ENCODE measurements at places on chromosomes 6 and 20.
A peak's percentile ranks its signal among the peaks of the same experiment; 100 is the strongest.

DNA sequence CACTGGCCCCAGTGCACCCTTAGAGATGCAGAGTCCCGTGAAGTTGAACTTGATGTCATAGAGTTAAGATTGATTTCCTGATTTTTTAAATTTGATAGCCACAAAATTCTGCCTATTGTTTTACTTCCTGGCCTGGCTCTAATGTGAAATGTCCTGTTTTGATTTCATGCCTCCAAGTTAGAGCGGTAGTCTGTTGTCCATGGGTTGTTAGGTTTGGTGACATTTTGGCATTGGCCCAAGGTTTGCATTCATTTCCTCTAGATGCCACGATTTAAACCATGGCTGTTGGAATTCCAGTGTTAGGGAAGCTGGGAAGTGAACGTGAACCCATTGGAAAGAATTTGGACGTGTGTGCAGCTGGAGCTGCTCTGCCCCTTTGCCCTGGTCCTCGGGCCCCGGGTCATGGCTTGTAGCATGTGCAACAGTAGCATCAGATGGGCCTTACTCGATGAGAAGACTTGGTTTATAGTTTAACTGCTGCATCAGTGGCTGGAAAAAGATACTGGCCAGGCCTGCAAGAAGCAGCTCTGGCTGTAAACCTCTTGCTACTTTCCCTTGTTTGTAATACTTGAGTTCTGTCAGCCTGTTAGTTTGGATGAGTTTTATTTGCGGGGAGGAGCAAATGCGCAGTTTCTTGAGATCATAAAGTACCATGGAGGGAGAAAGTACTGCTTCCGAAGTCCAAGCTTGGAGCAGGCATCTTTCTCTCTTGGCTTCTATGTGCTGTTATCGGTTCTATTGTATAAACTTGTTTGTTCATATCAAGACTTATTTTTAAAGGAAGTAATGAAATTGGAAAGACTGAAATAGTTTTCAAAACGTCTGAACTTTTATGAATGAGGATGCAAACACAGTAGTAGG, 121.4 kb upstream of the CLDN20 start:
- no peak for DNase-seq

DNA sequence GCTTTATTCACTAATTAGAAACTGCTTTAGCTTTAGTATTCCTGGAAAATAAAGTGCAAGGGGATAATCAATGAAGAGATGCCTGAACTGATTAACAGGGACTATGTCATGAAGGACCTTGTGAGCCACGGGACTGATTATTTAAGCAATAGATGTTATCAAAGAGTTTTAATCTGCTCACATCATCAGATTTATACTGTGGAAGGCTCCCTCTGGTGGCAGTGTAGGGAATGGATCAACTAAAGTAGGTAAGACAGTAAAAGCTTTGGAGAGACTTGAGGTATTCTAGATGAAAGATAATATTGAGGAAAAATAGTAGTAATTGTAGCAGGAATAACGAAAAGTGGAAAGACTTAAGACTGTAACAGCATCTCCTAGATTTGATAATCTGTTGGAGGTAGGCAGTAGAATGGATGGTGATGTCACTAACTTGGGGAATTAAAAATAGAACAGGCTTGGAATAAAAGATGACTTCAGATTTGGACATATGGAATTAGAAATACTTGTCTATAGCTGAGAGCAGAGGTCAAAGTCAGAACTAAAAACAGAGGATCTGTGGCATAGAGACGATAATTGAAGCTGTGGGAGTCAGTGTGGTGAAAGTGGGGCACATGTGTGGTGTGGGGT, 80.3 kb upstream of the HTR1E start:
- no peak for DNase-seq

DNA sequence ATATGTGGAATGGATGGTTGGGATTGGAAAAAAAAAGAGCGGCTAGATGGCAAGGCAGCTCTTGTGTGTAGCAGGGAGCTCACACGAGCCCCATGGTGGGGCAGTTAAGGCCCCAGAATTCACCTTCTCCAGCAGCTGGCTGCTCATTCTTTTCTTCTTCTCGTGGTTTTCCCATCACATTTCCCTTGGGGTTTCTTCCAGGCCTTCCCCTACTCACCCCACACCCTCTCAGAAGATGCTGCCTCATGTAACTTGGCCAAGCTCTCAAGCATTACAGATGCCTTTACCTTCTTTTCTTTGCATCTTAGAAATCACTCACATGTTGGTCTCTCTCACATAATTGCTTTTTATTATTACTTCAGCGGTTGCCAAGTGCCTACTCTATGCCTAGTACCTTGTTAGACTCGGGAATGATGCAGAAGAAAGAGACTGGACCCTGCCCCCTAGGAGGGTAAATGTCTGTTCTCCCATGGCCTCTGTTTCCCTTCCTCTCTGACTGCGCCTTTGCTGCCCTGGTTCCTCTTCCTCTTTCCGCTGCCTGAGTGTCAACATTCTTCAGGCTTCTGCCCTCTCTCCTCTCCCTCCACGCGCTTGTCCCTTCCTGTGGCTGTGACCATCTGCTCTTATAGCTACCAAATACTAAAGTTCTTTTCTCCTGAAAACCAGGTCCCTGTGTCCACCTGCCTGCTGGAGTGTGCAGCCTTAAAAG, 28.6 kb downstream of the PPARD start:
- DNase-seq: no peak

DNA sequence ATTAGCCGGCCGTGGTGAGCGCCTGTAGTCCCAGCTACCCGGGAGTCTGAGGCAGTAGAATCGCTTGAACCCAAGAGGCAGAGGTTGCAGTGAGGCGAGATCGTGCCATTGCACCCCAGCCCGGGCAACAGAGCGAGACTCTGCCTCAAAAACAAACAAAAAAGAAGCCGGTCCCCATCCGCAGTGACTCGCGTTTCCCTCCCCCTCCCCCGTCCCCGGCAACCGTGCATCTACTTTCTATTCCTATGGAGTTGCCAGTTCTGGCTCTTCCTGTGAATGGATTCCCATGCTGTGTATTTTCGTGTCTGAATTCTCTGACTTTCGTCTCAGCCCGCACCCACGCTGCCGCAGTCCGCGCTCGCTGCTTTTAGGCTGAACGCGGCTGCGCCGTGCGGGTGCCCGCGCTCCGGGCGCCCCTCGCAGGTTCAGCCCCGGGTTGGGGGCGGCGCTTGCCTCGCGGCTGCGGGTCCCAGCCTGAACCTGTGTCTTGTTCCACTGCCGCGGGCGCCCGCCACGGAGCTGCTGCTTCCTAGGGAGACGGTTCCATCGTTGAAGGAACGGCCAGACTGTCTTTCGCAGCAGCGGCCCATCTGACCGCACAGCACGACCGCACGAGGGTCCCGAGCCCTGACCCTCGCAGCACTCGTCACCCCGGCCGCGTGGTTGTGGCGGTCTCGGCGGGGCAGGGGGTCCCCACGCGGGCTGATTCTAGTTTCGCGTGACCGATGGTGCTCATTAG, 1.1 kb upstream of the MRGBP start:
- DNase-seq: peak; percentile 66

DNA sequence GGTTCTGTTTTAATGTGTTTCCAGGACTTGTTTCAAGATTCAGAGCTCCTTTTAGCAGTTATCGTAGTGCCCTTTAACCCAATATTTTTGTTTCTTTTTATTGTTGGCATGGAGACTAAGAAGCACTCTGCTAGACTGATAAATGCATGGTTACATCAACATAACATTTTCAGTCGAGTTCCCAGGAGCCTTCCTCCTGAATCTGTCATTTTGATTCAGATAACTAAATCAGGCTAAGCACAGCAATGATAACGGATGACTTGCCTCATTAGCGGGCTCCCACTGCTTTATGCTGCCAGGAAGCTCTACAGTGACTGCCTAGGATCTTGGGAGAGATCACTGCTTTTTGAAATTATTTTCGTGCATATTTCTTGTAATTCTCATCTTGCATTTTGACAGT, 772.8 kb upstream of the GJE1 start:
- DNase-seq: no peak

- DNase-seq: no peak
Measured at GRCh38 chr20:21339499-21339898, 36.4 kb downstream of the XRN2 start.

GRCh38 chr6:34836008-34836407, 44.1 kb downstream of the BLTP3A start:
- no peak for DNase-seq

DNA sequence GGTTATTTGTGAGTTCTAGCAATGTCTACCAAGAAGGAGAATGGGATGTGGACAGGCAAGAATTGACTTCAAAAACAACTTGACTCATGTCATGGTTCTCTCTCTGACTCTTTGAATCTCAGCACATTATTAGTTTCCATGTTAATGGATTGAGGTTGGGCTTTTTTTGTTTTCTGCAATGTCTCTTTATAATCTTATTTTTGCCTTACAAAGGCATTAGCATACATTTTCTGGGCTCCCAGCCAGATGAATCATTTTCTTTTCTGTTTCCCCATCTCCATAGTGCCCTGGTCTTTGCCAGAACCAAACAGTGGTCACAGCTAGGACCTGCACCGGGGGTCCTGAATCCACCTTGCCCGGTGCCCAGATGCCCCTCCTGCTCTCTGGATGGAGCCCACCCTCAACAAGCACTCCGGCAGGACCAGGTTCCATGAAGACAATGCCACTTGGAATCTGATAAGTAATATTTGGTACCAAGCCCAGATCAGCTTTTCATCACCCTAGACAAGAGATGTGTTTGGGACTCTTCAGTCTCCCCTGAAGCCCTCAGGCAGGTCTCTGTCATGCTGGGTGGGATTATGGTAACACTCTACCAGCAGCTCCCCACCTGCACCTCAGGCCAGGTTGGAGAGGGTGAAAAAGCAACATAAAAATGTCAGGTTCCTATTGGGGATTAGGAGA, 266.7 kb upstream of the SULF2 start:
- DNase-seq: no peak

DNA sequence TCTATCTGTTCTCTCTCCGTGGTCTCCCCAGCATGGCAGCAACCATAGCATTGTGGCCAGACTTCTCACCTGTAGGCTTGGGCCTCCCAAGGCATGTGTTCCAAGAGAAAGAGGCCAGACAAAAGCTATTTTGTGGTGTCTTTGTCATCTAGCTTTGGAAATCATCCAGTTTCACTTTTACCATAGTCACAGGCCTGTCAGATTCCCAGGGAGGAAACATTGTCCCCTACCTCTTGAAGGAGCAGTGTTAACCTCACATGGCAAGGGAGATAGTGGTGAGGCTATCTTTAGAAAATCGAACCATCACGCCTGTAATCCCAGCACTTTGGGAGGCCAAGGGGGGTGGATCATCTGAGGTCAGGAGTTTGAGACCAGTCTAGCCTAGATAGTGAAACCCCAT, 42.3 kb upstream of the RALGAPA2 start:
- no peak for DNase-seq

- no peak for DNase-seq
Measured at GRCh38 chr6:166655251-166655650, 28.2 kb upstream of the RPS6KA2 start.

DNA sequence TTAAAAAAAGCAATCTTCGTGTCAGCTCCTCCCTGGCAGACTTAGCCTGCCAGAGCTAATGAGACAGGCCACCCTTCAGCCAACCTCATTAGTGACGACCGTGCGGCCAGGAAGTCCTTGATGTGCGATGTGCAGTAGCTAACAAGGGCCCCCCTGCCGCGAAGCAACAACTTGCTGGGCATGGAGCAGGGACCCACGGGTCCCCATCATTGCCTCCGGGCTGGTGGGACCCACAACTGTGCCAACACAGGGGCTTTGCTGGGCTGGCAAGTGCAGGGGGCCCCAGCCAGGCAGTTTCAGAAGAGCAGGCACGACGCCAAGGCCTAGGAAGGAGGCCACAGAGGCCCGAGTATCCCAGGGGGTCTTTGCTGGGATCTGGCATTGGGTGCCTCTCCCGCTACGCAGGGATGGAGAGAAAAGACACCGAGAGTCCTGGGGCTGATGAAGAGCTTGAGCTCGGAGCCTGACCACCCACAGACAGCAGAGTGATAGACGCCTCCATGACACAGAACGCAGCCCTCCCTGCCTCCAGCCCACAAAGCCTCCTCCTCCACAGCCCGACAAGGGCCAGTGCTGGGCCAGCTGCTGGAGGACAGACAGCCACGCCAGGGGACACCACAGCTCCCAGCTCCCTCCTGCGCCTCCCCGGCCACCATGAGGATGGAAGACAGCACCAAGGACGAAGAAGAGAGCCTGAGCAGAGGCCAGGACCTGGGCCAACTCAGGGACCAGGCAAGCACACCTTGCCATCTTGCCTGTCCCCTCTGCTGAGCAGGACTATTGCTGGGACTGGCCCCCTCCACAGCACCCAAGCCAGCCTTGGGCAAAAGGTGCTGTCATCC, 96.6 kb downstream of the YTHDF1 start:
- DNase-seq: no peak

DNA sequence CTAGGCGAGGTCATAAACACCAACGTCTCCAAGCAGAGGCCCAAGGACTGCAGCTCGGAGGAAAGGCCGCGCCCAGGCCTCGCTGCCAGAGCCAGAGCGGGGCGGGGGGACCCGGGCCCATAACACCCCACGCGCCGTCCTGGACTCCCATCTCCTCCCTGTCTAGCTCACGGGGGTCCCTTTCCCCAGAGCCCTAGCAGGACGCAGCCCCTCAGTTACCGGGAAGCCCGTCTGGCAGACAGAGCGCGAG, 44.9 kb downstream of the MDFI start:
- no peak for DNase-seq

DNA sequence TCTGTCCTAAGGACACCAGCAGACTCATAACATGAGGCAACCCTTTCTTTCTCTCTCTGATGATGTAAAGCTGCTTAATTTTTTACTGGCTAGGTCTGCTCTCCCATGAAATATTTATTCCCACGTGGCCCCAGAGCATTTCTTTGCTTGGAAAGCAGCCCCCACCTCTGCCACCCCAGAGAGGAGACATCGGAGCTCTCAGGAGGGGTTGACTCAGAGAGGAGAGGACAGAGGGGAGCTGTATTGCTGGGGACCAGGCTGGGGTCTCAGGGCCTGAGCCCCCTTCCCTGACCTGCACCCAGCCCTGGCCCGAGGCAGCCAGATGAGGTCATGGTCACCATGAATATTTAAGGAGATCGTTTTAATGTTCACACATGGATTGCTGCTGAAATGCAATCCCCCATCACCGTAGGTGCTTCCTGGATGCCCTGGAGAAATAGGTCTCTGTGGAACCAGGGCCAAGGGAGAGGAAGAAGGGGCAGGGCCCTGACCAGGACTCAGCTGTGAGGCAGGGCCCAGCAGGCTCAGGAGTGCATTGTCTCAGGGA, 117.5 kb downstream of the DLL1 start:
- no peak for DNase-seq

- DNase-seq: no peak
Measured at GRCh38 chr6:414447-414846, 22.9 kb downstream of the IRF4 start.

- no peak for DNase-seq
Measured at GRCh38 chr6:148888856-148889255, 142.0 kb downstream of the UST start.

- DNase-seq: no peak
Measured at GRCh38 chr6:117919275-117919674, 12.2 kb downstream of the SLC35F1 start.

DNA sequence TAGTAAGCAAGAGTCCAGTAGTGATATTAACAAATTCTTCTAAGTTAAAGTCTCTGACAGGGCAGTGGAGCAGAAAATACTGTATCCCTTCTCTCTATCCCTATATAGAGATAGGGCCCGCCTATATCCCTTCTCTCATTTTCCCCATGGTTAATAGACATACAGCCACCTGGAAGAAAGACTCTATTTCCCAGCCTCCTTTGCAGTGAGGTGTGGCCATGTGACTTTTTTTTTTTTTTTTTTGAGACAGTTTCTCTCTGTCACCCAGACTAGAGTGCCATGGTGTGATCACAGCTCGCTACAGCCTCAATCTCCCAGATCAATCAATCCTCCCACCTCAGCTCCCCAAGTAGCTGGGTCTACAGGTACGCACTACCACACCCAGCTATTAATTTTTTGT, 16.7 kb upstream of the CDK5RAP1 start:
- no peak for DNase-seq
